ENCODE measurements at places on chromosomes 7 and 10. TPM values are rescaled to one million over a fixed set of nuclear protein-coding genes. Genes with fewer than 3 reads are reported as not detected.

Gene ARMC3
- 1.6 TPM for polyA plus RNA-seq

Gene ITPRID1
- 0.24 TPM for polyA plus RNA-seq

Gene ZNF655
- polyA plus RNA-seq: 16.7 TPM

Gene PPP1R17
- 0.46 TPM for polyA plus RNA-seq

Gene CYP26C1
- polyA plus RNA-seq: not detected

Gene C10orf67
- 0.27 TPM for polyA plus RNA-seq

Gene ITGA8
- polyA plus RNA-seq: 1.6 TPM

Gene ARL3
- 33.2 TPM for polyA plus RNA-seq

Gene SFXN2
- 5.7 TPM for polyA plus RNA-seq

Gene RASA4B
- polyA plus RNA-seq: 48.9 TPM

Gene BTRC
- 9.5 TPM for polyA plus RNA-seq

Gene MSMB
- polyA plus RNA-seq: not detected

Gene CACUL1
- 5.5 TPM for polyA plus RNA-seq

Gene PEX1
- polyA plus RNA-seq: 7.2 TPM

Gene GIGYF1
- polyA plus RNA-seq: 14.2 TPM

Gene LBX1
- not detected for polyA plus RNA-seq

Gene POP7
- polyA plus RNA-seq: 63.0 TPM

Gene EVX1
- 0.27 TPM for polyA plus RNA-seq

Gene ITGB8
- 2.7 TPM for polyA plus RNA-seq

Gene GATAD1
- polyA plus RNA-seq: 13.6 TPM

Gene ANKMY2
- 14.7 TPM for polyA plus RNA-seq

Gene CPED1
- 0.22 TPM for polyA plus RNA-seq

Gene CLIP2
- 101 TPM for polyA plus RNA-seq

Gene FOXI2
- polyA plus RNA-seq: not detected

Gene PILRA
- polyA plus RNA-seq: 3.8 TPM

Gene PRKAR1B
- polyA plus RNA-seq: 174 TPM

Gene INMT
- 1.2 TPM for polyA plus RNA-seq

Gene TUBB8
- polyA plus RNA-seq: 0.29 TPM

Gene NPC1L1
- polyA plus RNA-seq: not detected

Gene LAMB1
- 11.2 TPM for polyA plus RNA-seq

Gene GPER1
- 10.9 TPM for polyA plus RNA-seq

Gene TMEM184A
- 4.3 TPM for polyA plus RNA-seq

Gene DKK1
- polyA plus RNA-seq: 0.92 TPM

Gene CACNB2
- 2.9 TPM for polyA plus RNA-seq

Gene SLC26A5
- polyA plus RNA-seq: 0.49 TPM

Gene SERPINE1
- polyA plus RNA-seq: 4.3 TPM

Gene PTF1A
- polyA plus RNA-seq: not detected

Gene ICA1
- polyA plus RNA-seq: 70.3 TPM

Gene FAM131B
- polyA plus RNA-seq: 69.6 TPM

Gene NOS3
- polyA plus RNA-seq: 4.2 TPM

Gene ANKRD1
- not detected for polyA plus RNA-seq

Gene GPR158
- polyA plus RNA-seq: 2.5 TPM

Gene PRSS2
- not detected for polyA plus RNA-seq

Gene TAS2R3
- polyA plus RNA-seq: not detected

Gene MTPN
- 179 TPM for polyA plus RNA-seq

Gene PTPN20
- polyA plus RNA-seq: 0.17 TPM

Gene PRKG1
- 0.31 TPM for polyA plus RNA-seq

Data from brain (organoid and tissue), 16 donors.